ENCODE measurements at places on chromosomes 13 and 19.

- DNase-seq, result no peak
Measured at GRCh38 chr19:16371540-16371986, 46.9 kb downstream of the KLF2 start.

DNA sequence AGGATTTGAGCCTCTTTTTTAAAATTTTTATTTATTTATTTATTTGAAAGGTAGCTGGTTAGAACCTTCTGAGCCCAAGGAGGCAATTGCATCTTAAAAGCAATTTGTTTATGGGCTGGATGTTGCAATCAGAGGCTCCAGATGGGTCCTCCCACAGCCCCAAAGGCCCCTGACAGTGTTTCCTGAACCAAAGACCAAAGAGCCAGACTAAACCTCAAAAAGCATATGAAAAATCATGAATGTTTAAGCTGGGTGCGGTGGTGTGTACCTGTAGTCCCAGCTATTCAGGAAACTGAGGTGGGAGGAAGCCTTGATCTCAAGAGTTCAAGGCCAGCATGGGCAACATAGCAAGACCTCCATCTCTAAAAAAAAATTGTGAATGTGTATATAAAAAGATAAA is 67.8 kb upstream of the RGCC start:
- DNase-seq, result no peak

- DNase-seq, result peak; percentile 42
Measured at GRCh38 chr19:1873524-1874473, 10.4 kb upstream of the KLF16 start.

DNA sequence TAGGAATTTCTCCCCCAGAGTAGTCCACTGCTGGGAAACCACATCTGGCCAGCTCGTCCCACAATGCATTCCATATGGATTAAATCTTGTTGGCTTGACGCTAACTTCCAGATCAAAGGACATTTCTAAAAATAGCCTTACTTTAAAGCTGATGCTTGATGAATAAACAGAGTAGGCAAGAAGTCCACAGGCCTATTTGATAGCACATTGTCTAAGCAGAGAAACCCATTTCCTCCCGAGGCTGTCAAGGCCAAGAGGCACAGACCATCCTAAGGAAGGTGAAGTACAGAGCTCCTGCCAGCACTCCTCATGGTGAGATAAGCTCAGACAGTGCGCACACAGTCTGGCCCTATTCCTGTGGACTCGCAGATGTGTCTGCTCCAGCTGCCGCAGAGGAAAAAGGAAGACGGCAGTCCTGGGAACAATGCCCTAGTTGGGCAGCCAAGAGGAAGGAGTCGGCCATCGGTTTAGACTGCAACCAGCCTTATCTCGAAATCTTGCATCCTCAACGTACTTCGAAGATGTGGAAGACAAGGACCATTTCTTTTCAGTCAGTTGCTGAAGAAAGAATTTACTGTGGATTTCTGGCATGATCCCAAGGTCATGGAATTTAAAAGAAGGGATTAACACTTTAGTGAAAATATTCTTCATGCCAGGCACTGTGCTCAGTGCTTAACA is 156.8 kb downstream of the RGCC start:
- DNase-seq, result peak; percentile 96

DNA sequence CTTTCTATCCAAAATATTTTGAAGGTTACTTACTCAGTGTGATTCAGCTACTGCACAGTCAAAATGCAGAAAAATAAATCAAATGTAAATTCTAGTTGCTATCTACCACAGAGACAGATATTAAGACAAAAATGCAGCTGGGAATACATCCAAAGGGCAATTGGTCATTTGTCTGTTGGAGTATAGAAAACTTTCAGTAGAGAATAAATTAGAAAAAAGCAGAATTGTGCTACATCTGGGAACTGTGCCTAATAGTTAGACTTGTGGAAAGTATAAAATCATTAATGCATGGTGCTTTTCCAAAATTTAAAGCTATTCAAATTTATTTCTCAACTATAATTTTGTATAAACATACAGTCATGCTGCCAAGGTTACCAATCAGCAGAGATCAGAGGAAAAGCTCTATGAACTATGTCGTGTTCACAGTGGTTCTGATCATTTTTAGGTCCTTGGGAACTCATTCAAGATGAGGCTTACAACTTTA is 1635.8 kb downstream of the PCDH9 start:
- DNase-seq, result peak; percentile 89

DNA sequence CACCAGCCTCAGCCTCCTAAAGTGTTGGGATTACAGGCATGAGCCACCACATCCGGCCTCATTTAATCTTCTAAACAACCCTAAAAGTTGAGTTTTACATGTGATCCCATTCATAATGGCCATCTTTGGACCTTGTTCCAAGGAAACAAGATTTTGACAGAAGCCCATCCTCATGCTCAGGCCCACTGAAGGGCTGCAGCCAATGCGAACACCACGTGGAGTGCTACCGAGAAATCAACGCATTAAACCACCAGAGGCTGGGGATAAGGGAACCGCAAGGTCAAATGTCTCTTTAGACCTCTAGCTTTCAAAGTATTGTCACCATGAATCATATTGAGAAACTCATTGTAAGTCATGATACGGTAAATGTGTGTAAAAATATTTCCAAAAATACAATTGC is 49.4 kb upstream of the DOCK9 start:
- no peak for DNase-seq

GRCh38 chr13:64910096-64910495 is 2320.0 kb downstream of the PCDH9 start:
- DNase-seq, result no peak

- DNase-seq, result no peak
Measured at GRCh38 chr13:108984251-108984920, 355.0 kb downstream of the MYO16 start.

DNA sequence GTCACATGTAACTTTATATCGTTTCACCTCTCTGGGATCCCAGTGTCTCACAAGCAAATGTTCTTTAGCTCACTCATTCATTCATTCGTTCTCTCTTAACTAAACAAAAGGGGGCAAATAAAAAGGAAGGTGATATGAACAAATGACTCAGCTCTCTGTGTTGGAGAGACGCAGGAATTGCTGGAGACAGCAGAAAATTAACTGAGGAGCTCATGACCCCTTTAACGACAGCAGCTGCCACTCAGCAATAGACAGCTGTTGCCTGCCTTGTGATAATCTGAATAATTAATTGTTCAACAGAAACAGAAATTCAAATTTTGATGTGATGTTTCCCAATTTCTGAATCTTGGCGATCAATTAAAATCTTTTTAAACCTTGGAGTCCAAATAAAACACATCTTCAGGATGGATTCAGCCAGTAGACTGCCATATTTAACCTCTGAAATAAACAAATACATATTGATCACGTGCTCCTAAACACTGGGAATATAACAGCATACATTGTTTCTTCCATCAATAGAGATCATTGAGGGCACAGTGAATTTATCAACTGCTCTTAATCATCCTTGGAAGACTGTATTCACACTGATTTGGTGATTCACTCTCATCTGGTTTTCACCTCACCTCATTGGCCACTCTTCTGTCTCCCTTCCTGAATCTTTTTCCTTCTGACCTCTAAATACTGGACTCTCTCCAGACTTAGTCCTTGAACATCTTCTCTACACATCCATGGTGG is 63.3 kb downstream of the MBNL2 start:
- DNase-seq, result no peak

- no peak for DNase-seq
Measured at GRCh38 chr19:412356-413355, 3.7 kb upstream of the C2CD4C start.

DNA sequence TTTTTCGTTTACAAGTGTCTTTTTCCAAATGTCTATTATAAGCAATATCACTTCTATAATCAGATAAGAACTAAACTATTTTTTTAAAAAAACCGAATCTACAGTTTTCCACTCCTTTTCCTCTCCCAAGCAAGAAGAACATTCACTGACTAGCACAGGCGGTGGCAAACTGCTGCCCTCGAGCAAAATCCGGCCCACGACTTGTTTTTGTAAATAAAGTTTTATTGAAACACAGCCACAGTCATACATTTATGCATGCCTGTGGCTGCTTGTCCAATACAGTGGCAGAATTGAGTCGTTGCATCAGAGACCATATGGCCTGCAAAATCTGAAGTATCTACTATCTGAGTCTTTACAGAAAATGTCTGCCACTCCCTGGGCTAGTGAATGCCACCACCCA is 27.4 kb downstream of the INSR start:
- DNase-seq, result no peak

GRCh38 chr13:64817691-64818090 is 2412.4 kb downstream of the PCDH9 start:
- peak; percentile 12 for DNase-seq

- DNase-seq, result no peak
Measured at GRCh38 chr13:107348471-107348870, 780.5 kb upstream of the ARGLU1 start.

GRCh38 chr13:111175935-111176334 is 60.8 kb downstream of the ARHGEF7 start:
- no peak for DNase-seq
